ENCODE measurements at places on chromosomes 1 and 21.

DNA sequence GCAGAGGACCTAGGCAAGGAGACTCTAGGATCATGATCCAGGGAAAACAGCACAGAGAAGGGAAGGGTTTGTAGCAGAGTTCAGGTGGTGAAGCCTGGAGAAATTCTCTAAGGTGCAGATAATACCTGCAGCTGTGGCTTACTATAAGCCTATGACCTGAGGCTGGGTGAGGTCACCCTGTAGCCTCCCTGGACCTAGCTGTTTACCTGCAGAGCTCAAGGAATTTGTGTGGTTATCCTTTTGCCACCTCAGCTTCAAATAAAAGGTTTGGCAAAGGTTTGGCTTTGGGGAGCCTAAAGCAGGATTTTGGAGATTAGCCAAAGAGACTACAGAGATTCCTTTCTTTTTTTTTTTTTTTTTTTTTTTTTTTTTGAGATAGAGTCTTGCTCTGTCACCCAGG is 79.5 kb upstream of the ZNF648 start:
- DNase-seq = no peak

GRCh38 chr1:201999625-202000238 is 10.7 kb upstream of the ELF3 start:
- DNase-seq = peak; percentile 24

DNA sequence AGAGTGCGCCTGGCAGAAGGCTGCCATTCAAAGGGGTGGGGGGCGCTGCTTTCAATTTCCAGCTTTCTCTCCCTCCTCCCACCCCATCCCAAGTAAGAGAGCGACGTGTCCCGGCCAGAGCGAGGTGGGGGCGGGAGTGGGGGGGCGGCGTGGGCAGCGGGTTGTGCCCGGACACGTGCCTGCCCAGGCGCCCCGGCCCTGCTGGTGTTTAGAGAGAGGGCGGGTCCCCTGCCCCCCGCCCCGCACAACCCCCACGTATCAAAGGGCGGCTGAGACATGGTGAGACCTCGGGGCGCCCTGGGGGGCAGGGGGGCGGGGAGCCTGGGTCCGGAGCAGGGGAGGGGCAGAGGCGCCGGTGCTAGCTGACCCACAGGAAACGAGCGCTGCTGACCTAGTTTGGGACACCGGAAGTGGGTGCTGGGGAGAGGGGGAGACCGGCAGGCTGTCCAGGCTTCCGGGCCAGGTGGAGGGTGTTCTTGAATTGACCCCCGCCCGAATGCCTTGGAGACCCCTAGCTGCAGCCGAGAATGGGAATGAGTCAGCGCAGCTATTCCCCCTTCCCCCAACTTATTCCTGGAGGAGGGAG is 1.3 kb downstream of the ZBTB7B start:
- DNase-seq = no peak

DNA sequence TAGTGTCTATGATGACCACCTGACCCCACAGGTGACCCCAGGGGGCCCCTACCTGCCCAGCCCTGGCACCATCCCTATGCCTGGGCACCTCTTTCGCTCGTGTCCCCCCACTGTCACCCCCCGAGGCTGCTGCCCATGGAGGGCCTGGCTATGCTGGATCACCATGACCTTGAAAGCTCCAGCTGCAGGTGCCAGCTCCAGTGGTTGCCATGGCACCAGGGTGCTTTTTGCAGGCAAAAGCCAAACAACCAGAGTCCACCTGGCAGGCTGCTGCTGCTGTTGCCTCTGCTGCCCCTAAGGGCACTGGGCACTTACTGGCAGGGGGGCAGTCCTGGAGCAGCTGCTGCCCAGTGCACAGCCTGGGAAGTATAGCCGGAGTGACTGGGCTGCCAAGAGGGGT is 21.7 kb downstream of the ETNK2 start:
- DNase-seq = no peak

Data from CD4-positive, alpha-beta memory T cell (primary cell).